Activated CD4-positive, alpha-beta T cell treated with anti-CD3 and anti-CD28 coated beads, Interleukin-2, amount 50 U/mL, for 4 hours (primary cell): ENCODE measurements at places on chromosomes 1 and 21.
A peak's percentile ranks its signal among the peaks of the same experiment; 100 is the strongest.

GRCh38 chr1:183562701-183563100 is 27.6 kb downstream of the NCF2 start:
- DNase-seq = no peak

DNA sequence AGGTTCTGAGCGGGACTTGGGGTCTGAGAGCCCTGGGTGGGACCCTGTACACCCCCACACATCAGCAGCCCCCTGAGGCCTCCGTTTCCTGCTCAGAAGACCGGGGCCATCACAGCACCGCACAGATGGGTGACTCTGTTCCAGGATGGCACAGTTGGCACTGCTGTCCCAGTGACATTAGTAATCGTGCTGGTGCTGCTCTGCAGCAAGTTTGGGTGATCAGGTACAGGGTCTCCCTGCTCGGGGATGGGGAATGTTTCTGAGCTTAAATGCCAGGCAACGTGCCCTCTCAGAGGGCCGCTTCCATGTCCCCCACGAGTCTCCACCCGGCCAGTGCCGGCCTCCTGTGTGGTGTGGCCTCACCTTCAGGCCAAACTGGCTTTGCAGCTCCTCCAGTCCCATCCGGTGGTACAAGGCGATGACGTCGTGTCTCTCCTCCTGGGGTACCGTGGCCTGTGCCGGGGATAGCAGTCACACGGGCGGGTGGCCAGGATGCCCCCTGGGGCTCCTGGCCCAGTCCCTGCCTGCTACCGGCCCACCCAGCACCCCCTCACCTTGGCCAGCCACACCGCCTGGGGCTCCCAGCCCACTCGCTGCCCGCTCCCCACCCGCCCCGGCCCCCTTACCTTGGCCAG is 17.1 kb downstream of the PRXL2B start:
- no peak for DNase-seq

- DNase-seq = peak; percentile 48
Measured at GRCh38 chr1:150562446-150563339, 13.5 kb downstream of the ADAMTSL4 start.

DNA sequence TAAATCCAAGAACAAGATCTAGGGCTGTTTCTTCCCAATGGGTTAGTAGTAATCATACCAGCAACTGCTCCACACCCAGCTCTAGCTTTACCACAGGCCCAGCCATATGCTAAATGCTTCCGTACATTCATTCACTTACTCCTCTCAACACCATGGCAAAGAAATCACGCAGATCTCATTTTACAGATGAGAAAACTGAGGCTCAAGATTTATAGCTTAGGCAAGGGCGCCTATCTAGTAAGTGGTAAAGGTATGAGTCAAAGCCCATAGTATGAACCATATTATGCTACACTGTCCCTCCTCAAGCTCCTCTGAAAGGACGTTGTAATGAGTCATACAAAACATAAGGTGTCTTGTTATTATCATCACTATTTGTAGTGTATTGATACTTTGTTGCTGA is 82.2 kb downstream of the NIBAN1 start:
- no peak for DNase-seq
